Stimulated activated CD8-positive, alpha-beta memory T cell treated with anti-CD3 and anti-CD28 coated beads, Interleukin-7, amount 100 ng/mL, for 1 hour (primary cell): ENCODE measurements at places on chromosomes 11 and 22.

- no peak for DNase-seq
Observed at GRCh38 chr11:32008880-32009551, 81.9 kb upstream of the RCN1 start.

DNA sequence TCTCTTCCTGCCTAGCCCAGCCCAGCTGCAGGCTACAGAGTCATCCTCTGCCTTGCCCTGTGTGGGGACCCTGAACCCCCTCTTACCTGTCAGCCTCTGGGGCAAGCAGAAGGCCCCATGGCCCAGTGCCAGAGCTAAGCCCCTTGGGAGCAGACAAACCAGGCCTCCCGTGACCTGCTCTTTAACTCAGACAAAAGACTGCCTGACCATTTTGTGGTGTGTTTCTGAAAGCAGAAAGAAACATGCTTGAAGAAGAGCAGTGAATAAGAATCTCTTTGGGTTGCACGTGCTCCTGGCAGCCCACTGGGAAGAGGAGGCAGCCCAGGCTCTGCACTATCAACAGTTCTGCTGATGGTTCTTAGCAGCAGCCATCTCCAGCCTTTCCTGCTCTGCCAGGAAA lies 118.6 kb downstream of the GRIK4 start:
- no peak for DNase-seq

- no peak for DNase-seq
Observed at GRCh38 chr11:76293189-76293631, 86.9 kb upstream of the WNT11 start.

DNA sequence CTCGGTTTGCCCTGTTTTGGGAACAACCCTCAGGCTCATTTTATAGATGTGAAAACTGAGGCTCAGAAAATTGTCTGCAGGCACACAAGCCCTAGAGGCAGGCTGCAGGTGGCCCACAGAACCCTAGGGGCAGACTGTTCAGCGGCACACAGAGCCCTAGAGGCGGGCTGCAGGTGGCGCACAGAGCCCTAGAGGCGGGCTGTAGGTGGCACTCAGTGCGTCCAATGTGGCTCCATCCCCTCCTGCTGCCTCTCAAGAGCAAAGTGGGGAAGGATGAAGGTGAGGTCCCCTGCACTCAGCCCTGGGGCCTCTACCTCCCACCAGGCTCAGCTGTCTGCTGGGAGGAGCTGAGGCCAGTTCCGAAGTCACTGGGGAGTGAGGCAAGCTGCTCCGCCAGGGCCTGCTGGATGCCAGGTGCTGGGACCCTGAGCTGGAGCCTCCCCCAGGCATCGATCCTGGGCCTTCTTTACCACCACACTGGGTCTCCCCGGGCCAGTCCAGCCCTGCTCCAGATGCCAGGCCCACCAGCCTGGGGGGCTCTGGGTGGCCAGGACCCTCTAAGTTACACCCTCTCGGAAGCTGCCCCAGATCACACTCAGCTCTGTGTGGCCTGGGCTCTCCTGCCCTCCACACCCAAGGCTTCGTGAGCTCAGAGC lies 2.3 kb downstream of the ACY3 start:
- no peak for DNase-seq

DNA sequence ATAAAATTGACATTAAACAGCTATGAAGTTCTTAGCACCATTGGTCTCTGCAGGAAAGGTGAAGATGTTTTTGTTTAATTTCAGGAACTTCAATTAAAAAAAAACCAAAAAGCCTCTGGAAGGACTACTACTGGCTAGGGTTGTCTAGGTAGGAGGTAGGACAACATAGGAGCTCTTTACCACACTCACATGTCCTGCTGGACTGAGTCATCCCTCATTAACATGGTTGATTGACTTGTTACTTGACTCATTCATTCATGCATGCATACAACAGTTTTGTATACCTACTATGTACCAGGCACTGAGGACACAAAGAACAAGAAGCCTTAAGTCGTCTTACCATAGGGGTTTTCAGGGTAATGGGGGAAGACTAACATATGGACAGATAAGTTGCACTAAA lies 216.9 kb upstream of the ARHGAP20 start:
- no peak for DNase-seq

DNA sequence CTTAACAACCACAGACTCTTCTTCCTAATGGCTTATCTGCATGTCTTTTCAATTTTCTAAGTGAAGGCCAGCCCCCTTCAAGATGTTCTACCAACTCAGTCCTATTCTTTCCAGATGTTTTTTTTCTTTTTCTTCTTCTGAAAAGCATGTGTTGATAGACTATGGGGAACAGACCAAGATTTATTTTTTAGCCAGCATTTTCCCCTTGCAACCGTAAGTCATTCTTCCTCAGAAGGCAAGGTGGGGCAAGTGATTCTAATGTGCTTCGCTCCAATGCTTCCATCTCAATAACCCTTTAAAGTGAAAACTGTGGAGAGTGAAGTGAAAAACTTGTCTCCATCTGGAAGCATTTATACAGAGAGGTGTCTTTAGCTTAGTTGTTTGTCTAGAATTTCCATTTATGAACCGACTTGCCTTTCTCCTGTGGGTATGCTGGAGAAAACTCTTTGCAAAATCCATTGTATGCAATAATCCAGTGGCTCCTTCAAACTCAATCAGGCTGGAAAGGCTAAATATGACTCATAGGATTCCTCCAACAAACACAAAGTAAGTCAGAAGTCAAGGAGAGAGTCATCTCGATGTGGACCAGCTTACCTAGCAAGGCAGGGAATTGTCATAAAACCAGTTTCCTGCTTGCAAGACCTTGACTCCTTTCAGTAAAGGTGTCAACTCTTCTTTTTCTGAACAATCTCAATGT lies 83.7 kb downstream of the MAML2 start:
- DNase-seq, result no peak

- DNase-seq, result no peak
Observed at GRCh38 chr11:91078221-91078620, 855.4 kb upstream of the CHORDC1 start.

DNA sequence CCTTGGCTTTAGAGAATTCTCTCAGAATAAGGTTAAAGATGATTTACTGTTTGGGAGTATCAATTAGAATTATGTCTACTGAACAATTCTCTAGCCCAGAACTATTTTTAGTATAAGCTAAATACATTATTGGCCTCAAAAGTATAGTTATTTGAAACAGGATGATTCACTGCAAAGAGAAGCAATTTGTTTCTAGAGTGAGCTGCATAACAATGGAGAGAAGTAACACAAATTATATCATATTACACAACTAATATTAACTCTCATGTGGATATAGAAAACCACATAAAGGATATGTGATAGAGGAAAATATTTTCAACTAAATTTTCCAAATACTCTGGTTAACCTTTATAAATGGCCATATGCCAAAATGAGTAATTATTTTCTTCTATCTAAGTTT lies 24.9 kb downstream of the PGM2L1 start:
- no peak for DNase-seq

GRCh38 chr11:35332524-35332923 lies 86.8 kb downstream of the SLC1A2 start:
- no peak for DNase-seq

DNA sequence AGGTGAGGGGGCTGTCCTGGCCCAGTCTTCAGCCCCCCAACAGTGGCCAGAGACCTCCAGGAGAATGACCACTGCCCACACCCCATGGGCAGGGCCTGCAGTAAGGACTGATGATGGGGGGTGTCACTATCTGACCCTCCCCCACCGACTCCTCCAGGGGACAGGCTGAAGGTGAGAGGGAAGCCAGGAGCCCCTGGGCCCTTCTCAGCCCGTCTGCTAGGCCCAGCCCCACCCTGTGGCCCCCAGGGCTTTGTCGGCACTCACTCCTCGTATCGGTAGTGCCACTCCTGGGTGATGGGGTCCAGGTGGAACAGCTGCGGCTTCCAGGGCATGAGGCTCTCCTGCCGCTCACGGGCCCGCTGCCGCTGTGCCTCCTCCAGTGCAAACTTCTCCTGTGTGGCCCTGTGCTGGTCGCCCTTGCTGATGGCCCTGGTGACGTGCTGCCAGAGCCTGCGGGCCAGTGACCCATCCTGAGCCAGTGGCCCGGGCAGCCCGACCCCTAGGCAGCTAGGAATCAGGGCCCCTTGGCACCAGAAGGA lies 35.4 kb upstream of the CARS1 start:
- DNase-seq, result no peak

DNA sequence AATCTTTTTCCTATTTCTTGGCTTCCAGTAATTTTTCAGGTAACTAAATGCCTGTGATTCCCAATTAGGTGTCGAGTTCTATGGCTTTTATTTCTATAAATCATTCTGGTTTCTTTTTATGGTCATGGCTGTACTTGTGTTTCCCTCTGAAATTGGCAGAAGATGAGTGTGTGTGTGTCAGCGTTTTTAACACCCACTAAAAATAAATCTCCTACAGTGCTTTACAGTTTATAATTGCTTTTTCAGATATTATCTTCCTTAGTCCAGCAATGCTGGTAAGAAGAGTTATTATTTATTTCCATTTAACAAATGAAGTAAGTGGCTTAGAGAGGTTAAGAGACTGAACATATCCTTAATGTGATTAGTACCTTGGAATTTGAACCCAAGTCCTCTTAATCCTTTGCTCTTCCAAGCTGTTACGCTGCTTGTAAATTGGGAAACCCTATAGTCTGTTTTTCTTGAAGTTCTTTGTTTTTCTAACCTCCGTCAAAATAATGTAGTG lies 125.2 kb downstream of the TEAD1 start:
- DNase-seq, result no peak

GRCh38 chr11:27312110-27312509 lies 50.9 kb downstream of the CCDC34 start:
- DNase-seq, result no peak

DNA sequence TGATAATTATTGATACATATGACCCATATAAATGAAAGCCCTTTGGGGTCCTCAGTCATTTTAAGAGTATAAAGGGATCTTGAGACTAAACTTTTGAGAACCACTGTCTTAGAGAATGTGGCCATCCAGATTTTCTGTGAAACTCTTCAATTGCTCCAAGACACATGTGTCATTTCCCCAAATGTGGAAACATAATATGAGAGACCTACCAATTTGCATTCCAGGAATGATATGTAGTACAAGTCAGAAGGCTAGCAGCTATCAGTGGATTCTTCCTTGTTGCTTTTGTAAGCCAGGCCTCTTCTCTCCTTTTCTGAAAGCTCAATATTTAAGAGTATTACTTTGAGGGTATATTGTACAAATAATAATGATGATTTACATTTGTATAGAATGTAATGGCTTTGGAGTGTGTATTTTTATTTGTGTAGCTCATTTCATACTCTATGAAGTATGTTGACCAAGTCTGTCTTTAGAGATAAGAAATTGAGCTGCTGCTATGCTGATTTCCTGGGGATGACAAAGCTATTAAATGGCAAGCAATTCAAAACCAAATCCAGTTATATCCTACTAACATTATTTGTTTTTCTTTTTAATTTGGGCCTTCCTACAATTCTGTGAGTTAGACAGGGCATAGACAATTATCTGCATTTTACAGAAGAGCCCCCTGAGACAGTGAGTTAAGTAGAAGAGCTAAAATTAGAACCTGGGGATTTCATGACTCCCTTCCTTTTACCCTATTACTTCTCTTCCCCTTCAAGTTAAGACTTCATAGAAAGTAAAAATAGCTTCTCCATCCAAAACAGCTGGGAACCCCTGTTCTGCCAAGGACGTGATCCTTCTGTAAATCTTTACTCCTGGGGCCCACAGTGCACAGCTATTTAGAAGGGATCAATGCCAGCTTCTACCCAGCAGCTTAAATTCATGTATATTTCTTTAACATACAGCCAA lies 131.9 kb downstream of the WNT11 start:
- no peak for DNase-seq

DNA sequence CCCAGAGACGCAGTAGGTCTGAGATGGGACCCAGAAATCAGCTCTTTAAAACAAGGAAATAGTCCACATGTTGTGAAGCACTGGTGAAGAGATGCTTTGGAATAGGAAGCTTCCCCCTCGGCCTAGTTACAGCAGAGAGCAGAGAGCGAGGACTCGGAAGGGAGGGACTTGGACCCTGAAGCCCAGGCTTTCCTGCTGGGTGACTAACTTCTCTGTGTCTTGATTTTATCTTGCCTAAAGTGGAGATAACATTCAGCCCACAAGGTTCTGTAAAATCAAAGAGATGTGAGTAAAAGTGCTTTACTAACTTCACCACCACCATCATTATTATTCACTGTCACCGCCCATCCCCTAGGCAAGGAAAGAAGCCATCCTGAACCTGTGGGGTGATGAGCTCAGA lies 58.4 kb downstream of the THAP12 start:
- DNase-seq, result no peak

GRCh38 chr11:13837286-13837685 lies 125.2 kb upstream of the SPON1 start:
- no peak for DNase-seq

DNA sequence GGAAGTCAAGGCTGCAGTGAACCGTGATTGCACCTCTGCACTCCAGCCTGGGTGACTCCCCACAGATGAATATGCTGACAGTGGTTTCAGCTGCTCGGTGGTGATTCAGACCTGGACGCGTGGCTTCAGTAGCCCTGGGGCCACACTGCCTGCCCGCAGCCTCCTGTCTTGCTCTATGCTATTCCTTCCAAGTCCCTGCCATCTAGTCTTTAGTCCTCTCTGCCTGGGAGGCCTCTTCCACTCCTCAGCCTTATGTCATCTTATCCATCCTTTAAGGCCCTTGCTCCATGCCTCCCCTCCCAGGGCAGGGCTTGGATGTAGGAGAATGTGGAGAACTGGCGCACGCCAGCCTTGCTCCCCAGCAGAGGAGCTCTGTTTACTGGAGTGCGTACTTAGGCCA lies 23.0 kb downstream of the YDJC start:
- DNase-seq, result no peak

DNA sequence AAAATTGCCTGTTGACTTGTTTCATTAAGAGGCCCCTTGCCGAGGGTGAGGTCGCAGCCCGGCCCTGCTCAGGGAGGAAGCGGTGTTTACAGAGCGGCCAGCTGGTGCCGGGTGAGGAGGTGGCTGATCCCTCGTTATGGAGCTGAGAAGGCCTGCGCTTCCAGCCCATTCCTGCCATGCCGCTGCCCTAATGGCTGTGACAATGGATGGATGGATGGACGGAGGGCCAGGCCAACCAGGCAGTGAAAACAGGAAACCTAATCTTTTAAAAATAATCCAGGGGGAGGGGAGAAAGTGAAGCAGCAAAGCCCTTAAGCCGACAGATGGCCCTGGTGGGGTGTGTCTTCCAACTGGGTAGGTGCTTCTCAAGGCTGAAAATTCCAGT lies 38.5 kb downstream of the BCR start:
- no peak for DNase-seq

DNA sequence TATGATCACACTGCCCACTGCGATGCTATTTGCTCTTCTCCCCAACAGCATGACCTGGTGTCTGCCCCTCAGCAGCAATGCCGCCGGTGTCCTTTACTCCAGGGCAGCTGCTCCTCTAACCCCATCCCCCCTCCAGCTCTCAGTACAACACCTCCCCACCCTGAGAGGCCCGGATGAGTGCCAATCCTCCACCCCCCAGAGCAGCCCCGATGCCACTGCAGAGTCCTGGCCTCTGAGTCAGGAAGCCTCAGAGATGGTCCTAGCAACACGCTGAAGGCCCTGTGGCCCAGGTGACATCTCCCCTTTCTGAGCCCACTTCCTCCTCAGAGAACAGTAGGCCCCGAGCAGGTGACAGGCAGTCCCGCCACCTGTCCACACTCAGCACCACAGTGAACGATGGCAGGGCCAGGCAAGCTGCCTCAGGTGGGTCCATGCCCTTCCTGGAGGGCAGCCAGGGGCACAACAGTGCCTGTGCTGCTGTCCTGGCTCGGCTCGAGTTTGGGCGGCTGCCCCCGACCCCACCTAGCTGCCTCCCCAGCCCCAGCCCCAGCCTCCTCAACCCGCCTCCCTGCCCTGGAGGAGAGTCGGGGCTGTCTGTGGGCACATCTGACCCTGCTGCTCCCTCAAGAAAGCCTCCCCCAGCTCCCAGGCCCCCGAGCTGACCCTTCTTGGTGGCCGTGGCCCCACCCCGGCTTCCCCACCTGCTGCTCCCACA lies 3.9 kb upstream of the NDUFS8 start:
- DNase-seq, result no peak

- no peak for DNase-seq
Observed at GRCh38 chr11:83303316-83303715, 17.1 kb upstream of the CCDC90B start.
